Activated T-cell treated with anti-CD3 and anti-CD28 coated beads, Interleukin-2, amount 50 U/mL, for 48 hours (primary cell): ENCODE measurements at places on chromosomes 12 and 14.

GRCh38 chr14:103223818-103224352 lies 100.6 kb downstream of the TNFAIP2 start:
- DNase-seq: no peak

DNA sequence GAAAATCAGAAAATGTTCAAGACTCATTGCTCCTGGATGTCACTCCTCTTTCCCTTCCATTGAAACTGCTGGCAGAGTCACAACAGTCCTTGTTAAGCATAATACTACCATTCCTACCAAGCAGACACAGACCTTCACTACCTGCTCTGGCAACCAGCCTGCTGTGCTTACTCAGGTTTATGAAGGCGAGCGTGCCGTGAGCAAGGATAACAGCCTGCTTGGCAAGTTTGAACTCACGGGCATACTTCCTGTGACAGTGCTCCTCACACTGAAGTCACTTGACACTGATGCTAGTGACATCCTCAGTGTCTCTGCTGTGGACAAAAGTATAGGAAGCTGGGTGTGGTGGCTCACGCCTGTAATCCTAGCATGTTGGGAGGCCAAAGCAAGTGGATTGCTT lies 15.7 kb upstream of the PHETA1 start:
- no peak for DNase-seq

DNA sequence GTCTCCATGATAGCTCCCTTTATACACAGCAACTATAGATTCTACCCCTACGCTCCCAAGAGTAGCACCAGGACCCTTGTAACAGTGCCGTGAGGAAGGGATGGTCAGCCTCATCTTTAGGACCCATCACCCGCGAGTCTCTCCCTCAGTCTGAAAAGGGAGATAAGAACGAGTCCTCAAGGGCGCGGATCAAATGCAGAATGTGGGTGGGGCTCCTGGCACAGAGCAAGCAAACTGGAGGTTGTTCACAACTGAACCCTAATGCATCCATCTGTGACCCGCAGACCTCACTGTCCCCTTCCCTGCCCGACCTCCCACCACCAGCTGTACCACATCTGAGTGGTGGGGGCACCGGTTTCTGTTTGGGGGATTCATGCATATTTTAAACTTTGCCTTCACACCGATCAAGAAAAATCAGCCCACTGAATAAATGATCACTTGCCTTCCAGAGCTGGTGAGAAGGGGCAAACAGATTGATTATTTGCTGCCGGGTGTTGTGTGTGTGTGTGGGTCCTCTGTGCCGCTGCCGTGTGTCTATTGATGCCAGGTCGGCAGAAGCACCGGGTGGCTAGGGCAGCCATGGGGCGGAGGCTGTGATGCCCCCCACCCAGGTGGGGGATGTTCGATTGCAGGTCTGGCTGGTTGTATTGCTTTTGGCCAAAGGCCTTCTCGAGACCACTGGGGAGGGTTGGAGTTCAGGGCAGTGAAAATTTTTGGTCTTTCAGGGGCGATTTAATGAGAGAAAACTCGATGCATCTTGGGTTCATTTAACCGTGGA lies 35.7 kb upstream of the BEGAIN start:
- DNase-seq: no peak

DNA sequence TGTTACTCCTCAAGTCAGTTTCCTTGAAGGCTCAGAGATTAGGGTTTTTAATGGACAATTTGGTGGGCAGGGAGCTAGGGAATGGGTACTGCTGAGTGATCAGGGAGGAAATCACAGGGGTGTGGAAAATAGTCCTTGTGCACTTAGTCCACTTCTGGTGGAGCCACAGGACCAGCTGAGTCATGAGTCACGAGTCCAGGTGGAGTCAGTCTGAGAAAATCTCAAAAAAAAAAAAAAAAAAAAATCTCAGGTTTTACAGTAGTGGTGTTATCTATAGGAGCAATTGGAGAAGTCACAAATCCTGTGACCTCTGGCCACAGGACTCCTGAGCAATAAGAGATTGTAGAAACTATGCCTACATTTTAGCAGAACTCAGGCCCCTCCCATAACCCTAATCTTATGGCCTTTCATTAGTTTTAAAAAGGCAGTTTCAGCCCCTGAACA lies 28.2 kb upstream of the AMN1 start:
- DNase-seq: no peak

- DNase-seq: no peak
Observed at GRCh38 chr12:22325218-22325617, 9.3 kb downstream of the ST8SIA1 start.

- DNase-seq: no peak
Observed at GRCh38 chr12:77685901-77686300, 144.8 kb upstream of the NAV3 start.

GRCh38 chr12:99281277-99281676 lies 366.3 kb upstream of the GARIN6 start:
- no peak for DNase-seq

GRCh38 chr12:110561471-110562201 lies 21.5 kb downstream of the PPTC7 start:
- no peak for DNase-seq

DNA sequence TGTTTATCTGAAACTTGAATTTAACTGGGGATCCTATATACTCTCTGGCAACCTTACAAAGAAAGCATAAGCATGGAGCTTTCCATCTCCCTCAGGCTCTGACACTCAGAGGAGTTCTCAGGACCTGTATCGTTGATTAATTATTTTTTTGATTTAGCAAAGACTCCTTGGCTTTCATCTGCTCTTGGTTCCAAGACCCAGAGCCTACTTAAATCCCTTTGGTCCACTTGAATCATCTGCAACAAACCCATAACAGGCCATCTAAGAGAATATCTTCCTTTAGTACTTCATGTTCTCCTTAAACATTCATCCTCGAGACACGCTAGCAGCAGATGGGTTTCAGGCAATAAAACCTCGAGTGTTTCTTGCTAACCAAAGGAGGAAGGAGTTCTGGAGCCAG lies 85.4 kb downstream of the ZFP36L1 start:
- DNase-seq: no peak

- no peak for DNase-seq
Observed at GRCh38 chr14:64502887-64503433, 678 bp downstream of the ZBTB25 start.

DNA sequence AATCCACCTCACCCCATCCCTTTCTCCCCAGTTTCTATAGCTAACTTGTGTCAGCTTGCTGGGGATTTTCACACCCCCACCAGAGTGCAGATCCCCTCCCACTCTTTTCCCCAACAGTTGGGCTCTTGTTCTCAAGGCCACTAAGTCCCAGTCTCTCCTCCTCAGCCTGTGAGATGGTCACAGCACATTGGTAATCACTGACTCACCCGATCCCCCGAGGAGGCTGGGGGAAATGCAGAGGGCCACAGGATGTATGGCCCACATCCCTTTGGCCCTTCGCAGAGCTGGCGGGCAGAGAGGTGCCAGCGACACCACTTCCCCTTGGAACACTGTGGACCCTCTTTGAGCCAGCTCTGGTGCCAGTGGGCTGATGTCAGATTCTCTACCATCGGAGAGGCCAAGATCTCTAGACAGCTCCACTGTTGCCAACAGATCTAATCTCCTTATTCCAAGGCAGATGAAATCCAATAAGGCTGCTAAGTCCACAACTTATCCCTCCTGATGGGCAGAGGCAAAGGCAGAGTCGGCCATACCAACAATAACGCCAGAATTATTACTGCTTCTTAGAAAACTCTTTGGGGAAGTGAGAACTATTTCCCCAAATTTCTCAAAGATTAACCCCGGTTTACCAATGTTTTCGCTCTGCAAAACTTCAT lies 1.6 kb downstream of the FMNL3 start:
- DNase-seq: peak; percentile 62

DNA sequence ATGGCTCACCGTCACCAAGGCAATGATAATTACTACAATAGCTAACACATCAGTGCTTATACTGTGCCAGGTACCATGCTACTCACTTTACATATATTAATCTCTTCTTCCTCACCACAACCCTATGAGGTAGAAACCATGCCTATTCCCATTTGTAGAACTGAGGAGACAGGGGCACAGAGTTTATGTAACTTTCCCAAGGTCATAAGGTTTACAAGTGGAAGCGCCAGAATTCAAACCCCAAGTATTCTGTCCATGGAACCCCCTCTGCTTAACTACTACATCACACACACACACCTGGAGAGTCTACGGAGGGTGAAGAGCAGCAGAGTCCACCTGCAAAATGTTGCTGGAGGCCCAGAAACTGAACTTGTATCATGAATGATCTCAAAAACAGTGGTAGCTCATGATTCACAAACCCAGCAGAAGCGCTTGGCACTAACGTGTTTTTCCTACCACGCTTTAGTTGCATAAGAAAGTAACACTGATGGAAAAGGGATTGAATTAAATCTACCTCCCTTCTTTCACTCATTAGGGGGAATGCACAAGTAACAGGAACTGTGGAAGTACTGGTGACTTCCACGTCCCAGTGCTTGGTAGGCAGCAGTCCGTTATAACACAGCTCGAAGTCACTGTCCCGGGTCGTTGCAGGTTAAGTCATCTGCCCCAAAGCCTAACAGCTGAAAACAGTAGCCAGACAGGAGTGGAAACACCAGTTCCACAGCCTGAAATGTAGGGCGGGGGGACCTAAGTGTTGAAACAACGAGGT lies 2.0 kb downstream of the ITPR2 start:
- peak; percentile 24 for DNase-seq

DNA sequence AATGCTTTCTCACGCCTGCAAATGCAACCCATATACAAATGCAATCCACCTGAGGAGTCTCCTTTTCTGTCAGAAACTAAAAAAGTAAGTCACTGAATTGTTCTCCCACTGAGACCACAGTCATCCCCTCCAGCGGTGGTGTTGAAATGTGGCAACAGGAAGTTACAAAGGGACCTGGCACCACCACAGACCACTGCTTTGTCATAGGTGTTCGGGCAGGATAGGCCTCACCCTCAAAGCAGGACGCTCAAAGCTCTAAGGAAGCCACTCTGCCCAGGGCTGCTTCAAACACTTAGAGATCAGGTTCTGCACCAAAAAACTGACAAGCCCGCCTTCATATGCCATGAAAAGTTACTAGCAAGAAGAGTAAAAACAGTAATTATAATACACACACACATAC lies 11.3 kb downstream of the PHLDA1 start:
- peak; percentile 87 for DNase-seq

- DNase-seq: no peak
Observed at GRCh38 chr14:49972131-49972671, 79.3 kb downstream of the ARF6 start.

DNA sequence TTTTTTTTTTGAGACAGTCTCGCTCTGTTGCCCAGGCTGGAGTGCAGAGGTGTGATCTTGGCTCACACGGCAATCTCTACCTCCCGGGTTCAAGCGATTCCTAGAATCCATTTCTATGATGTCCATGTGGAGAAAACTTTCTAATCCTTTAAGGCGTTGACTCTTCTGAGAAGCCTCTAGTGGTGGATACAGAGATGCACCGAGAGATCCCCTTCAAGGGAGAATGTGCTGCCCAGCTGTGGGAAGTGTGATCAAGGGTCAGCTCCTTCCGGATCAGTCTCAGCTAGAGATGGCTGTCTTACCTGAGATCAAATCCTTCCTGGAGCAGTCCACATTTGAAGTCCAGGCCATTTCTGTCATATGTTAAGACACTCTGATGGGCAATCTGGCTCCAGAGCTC lies 92.7 kb upstream of the HECTD1 start:
- DNase-seq: no peak

- DNase-seq: no peak
Observed at GRCh38 chr14:88202286-88202685, 120.8 kb downstream of the KCNK10 start.

DNA sequence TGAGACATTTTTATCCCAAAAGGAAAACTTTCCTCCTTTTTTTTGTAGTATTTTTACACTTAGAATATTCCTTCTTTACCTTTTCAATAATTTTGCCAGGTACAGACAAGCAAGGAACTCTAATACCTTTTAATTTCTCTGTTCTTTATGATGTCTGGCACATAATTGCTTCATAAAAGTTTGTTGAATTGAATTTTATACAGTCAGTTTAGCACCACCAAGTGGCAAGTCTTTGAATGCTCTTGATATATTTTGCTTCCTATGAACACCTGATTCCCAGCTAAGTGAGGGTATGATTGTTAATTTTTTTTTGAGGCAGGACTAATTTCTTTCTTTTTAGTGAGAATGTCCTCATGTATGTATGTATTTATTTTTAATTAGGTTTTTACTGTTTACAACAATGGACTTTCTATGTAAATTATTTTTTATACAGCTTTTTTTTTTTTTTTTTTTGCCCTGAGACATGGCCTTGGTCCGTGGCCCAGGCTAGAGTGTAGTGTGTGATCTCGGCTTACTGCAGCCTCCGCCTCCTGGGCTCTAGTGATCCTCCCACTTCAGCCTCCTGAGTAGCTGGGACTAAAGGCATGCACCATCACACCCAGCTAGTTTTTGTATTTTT lies 6.9 kb downstream of the TBC1D15 start:
- no peak for DNase-seq

GRCh38 chr12:108694812-108695278 lies 36.5 kb downstream of the CORO1C start:
- DNase-seq: peak; percentile 50

DNA sequence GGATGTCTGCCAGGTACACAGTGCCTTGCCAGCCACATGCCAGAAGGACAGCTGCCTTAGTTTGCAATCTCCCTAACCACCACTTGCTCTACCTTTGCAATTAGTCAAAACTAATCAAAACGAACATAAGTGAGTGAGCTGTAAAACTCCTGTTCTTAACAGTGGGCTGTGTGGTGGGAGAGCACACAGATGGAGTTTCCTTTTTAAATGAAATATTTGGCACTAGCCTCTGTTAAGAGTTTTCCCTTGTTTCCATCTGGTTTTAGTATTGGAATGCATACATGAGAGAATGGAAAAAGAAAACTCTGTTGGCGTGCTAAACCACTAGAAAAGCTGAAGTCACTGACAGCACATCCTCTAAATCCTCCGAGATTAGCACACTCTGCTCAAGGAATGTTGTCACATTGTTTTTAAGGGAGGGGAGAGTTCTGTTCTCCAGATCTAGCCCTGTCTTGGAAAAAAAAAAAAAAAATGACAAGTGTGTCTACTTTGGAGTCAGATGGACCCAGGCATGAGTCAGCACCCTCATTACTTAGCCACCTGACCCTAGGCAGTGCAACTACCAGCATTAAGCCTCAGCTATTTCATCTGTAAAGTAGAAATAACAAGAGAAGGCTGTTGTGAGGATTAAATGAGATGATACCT lies 83.9 kb downstream of the STXBP6 start:
- DNase-seq: no peak

GRCh38 chr12:4441355-4442335 lies 4.0 kb downstream of the FGF6 start:
- DNase-seq: no peak

- DNase-seq: no peak
Observed at GRCh38 chr14:32244404-32244803, 41.3 kb upstream of the RNU6-8 start.

DNA sequence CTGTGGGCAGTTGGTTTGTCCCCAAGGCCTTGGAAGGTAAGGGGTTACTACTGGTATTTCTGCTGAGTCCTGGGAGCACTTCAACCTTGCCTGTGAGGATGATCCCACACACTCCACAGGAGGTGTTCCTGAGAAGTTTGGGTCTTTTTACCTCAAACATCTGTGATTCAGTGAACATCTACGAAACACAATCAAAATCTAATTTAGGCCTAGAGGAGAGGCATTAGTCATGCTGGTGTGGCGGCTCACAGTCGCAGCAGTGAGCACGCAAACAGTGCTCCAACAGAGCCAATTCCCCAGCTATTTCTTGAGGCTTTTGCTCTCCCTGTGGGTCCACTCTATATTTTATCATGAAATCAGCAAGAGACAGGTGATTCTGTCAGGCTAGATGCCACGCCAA lies 107.6 kb downstream of the APAF1 start:
- no peak for DNase-seq
